Cortex of kidney (tissue), 1 donor: ENCODE measurements at places on chromosomes 6 and 20.

GRCh38 chr20:61267241-61267640, 15.2 kb downstream of the CDH4 start:
- no peak for DNase-seq

DNA sequence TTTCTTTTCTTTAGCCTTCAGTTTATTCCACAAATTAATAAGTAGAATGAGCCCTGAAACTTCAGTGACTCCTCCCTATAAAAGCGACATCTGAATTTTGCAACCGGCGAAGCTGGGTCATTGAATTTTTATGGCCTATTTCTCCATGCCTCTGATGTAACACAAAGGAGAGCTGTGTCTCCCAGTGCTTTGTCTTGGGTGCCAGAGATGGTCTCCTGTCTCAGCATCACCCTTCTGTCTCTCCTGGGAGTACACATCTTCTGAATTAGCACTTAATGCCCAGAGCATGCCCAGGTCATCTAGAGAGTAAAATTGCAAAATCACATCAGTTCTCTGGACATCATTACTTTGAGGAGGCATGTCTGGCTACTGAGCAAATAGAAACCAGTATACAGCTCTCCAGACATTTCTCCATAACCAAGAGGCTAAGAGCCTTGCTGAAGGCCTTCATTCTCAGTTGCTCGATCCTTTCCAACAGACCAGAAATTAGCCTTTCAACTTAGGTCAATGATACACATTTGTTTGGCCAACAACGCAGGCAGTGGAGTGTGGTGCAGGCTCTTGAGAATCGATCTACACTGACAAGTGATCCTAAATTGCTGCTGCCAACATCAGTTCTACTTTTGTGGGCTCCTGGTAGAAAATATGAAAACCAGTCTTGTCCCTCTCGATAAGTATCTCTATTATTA, 176.0 kb upstream of the FOXQ1 start:
- DNase-seq = no peak

DNA sequence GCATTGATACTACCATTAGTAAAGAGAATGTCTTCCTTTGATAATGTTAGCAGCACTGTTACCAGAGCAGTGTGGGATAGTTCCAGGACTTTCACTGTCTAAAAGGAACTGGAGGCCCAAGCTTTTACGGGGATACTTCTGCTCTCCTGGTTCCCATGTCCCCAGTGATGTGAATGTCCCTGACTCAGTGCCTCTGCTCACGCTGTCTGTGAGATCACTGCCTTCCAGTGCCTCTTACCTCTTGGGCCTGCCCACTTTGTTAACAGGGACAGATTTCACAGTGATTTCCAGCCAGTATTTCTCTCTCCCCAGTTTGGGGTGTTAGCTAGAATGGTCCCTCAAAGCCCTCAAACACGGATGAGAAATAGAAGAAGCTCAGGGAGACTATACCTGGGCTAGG, 14.4 kb downstream of the PTPRA start:
- DNase-seq = no peak

GRCh38 chr6:71386215-71386614, 97.6 kb downstream of the OGFRL1 start:
- DNase-seq = no peak

- no peak for DNase-seq
Observed at GRCh38 chr6:1970151-1970561, 275.2 kb downstream of the GMDS start.

- DNase-seq = no peak
Observed at GRCh38 chr6:136771306-136771705, 21.0 kb downstream of the MAP3K5 start.
